NCI-H526 treated with DMSO at 0.1 percent for 48 hours (cell line): ENCODE measurements at places on chromosomes 7 and 10.

DNA sequence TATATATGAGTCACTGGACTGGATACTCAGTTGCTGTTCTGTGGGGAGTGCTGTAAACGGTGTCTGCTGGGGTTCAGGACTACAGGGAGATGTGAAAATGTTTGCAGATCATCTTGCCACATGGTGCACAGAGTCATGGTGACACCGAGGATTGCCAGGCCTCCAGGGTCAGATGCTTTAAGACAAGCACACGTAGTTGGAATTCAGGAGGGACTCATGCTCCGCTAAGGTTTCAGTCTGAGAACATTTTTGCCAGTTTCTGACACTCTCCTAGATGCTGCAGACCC lies 211.3 kb downstream of the CXCL12 start:
- no peak for DNase-seq

GRCh38 chr7:155073922-155074321 lies 3.8 kb downstream of the HTR5A start:
- DNase-seq, result no peak

- no peak for DNase-seq
Observed at GRCh38 chr7:167976-168791, 24.2 kb upstream of the FAM20C start.

- peak; percentile 23 for DNase-seq
Observed at GRCh38 chr10:84205049-84205852, 10.9 kb downstream of the CDHR1 start.

GRCh38 chr10:86333826-86334487 lies 32.6 kb downstream of the GRID1 start:
- DNase-seq, result no peak
